ENCODE measurements at places on chromosomes 2 and 18.

DNA sequence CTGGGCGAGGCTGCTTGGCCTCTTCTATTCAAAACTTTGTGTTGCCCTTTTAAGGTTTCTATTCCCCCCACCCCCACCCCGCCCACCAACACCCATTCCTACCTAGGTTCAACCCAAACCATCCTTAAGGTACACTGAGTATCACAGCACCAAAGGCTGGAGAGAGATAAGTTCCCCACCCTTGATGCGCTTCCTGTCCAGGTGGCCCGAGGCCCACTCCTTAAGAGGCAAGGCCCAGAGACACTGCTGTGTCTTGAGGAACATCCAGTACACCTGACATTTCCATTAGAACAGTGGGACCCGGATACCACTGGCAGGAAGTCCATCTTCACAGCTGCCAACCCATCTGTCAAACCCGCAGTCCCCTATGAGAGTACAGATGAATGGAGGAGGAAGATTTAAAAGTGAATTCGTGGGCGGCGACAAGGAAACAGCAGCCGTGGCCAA lies 277 bp upstream of the INPP1 start:
- DNase-seq = no peak

GRCh38 chr18:35585608-35586007 lies 4.1 kb downstream of the GALNT1 start:
- no peak for DNase-seq

GRCh38 chr2:5215989-5216607 lies 476.1 kb upstream of the SOX11 start:
- no peak for DNase-seq

DNA sequence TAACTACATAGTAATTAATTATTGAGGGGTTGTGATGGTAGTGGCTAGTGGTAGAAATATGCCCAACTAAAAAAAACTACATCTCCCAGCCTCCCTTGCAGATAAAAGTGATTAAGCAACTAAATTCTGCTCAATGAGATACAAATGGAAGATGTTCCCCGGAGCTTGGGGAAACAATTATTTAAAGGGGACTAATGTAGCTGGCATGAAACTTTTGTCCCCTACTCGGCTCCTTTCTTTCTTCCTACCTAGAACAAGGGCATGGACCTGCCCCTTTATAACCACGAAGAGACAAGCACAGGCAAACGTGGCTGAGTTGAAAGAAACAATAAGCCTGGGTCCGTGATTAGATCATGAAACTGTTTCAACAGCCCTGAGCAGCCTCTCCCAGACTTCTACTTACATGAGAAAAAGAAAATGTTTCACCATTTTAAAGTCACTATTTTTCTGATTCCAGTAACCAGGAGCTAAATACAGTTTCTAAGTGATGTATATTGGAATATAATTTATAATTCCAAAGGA lies 236.9 kb downstream of the SCG2 start:
- no peak for DNase-seq

- DNase-seq = no peak
Measured at GRCh38 chr2:28377984-28378678, 14.5 kb upstream of the FOSL2 start.

DNA sequence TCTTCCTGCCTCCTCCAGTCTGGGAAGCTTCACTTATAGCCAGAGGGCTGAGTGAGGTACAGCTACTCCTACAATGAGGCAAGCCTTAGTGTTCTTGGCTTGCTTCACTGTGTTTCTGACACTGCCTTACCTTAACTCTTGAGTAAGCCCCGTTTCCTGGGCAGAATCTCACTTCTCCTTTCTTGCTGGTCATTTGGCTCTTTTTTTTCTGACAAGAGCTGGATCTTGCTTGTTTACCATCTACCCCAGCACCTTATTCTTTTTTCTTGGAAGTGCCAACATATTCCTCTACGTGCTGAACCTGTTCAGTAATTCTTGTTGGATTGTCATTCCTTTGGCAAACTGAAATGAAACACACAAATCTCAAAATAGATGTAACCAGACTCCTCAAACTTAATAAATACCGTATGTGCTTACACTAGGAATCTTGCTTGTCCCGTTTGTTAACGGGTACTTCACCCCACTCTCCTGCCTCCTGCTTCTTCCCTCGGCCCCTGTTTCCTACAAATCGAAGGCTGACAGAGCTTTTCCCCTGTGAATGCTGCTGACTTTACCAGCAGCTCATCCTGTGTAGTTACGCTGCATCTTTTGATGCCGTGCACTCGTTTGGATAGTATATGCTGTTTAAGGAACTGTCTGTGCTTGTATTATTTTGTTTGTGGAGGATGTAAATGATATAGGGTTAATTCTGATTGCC lies 132.2 kb downstream of the FMNL2 start:
- DNase-seq = no peak

- DNase-seq = no peak
Measured at GRCh38 chr2:31277621-31278020, 43.7 kb downstream of the EHD3 start.

- no peak for DNase-seq
Measured at GRCh38 chr2:6557737-6558136, 308.0 kb downstream of the CMPK2 start.

- no peak for DNase-seq
Measured at GRCh38 chr2:150729495-150729955, 242.1 kb upstream of the RND3 start.

DNA sequence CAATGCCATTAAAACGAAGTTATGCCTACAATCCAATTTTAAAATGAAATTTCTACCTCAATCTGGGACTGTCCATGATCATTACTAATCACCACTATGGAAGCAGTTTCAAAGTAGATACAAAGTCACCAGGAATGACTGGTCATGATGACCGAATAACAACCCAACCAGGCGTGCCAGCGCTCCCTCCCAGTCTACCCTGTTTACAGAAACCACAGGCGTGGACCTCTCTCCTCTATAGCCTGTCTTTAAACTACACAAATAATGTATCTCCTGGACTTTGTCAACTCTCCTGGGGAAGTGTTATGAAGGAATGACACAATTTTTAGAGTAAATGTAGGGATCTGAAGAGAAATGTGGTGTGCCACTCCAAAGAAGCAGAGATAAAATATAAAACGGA lies 150.2 kb downstream of the SRBD1 start:
- no peak for DNase-seq

GRCh38 chr18:53698907-53699306 lies 525.6 kb downstream of the MBD2 start:
- no peak for DNase-seq

- no peak for DNase-seq
Measured at GRCh38 chr2:69943843-69944525, 17.4 kb downstream of the ASPRV1 start.

DNA sequence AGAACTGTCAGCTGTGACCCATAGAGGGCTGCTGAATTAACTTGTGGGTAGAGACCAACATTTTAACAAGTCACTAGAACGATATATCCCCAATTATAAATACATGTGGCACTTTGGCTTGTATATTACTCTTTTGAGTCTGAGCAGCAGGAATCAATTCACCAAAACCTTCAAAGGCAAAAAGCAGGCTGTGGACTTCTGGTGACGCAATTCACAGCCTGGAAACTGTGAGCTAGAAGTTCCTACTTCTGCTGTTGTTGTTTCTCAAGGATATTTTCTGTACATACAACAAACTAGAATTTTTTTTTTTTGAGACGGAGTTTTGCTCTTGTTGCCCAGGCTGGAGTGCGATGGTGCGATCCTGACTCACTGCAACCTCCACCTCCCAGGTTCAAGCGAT lies 37.3 kb downstream of the PTCD3 start:
- no peak for DNase-seq
